NCI-H1092 (cell line): ENCODE measurements at places on chromosomes 6 and 20.
A peak's percentile ranks its signal among the peaks of the same experiment; 100 is the strongest.

- DNase-seq: peak; percentile 85
Measured at GRCh38 chr20:56358600-56359211, at the start of gene FAM210B. TSS of gene FAM210B (plus strand) at chr20:56358974. CDS start at chr20:56359006, 32 bp downstream.

DNA sequence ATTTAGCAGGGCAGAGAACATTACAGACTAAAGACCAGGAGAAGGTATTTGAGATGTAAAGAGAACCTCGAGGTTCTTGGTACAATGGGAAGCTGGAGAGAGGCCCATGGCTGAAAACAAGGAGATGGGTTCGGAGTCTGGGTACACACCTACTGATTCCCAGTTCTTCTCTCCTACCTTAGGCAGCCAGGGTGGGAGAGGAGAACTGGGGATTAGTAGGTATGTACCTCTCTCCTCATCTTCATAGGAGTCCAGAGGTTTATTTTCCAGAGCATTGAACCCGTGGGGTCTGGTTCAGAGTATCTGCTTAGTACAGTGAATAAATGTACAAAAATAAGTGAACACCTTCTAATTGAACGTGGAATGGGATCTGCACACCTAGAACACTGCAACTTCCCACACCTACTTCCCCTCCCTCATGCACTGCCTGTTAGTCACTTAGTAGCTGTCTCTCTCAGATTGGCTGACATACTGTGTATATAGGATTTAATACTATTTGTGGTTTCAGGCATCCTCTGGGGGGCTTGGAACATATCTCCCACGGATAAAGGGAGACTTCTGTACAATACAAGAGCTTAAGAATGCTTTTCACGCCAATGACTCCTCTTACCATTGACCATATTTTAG lies 23.5 kb upstream of the NUP153 start:
- no peak for DNase-seq

- DNase-seq: no peak
Measured at GRCh38 chr6:123803504-123804013, at the start of gene NKAIN2. TSS of gene NKAIN2 (plus strand) at chr6:123803865.

DNA sequence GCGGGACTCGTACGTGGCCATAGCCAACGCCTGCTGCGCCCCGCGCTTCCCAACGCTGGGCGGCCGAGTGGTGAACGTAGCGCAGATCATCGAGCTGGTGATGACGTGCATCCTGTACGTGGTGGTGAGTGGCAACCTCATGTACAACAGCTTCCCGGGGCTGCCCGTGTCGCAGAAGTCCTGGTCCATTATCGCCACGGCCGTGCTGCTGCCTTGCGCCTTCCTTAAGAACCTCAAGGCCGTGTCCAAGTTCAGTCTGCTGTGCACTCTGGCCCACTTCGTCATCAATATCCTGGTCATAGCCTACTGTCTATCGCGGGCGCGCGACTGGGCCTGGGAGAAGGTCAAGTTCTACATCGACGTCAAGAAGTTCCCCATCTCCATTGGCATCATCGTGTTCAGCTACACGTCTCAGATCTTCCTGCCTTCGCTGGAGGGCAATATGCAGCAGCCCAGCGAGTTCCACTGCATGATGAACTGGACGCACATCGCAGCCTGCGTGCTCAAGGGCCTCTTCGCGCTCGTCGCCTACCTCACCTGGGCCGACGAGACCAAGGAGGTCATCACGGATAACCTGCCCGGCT lies 3.4 kb downstream of the SLC32A1 start:
- no peak for DNase-seq

DNA sequence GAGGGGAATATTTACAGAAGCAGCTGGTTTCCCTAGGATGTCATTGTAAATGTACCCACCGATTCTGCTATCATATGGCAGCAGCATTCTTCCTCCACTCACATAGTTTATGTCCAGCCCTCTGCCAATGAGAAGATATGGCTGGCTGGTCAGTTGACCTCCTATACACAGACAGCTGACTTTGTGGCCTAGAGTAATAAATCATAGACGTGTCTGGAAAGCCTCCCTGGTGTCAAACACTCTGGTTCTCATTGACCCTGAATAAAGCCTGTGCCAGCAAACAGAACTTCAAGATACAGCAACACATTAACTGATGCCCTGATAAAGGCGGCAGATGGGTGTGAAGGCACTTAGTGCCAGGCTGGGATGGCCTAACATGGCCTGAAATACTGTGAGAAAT lies 52.6 kb downstream of the GPR63 start:
- DNase-seq: no peak

- DNase-seq: no peak
Measured at GRCh38 chr20:39176457-39176856, 214.3 kb downstream of the DHX35 start.

DNA sequence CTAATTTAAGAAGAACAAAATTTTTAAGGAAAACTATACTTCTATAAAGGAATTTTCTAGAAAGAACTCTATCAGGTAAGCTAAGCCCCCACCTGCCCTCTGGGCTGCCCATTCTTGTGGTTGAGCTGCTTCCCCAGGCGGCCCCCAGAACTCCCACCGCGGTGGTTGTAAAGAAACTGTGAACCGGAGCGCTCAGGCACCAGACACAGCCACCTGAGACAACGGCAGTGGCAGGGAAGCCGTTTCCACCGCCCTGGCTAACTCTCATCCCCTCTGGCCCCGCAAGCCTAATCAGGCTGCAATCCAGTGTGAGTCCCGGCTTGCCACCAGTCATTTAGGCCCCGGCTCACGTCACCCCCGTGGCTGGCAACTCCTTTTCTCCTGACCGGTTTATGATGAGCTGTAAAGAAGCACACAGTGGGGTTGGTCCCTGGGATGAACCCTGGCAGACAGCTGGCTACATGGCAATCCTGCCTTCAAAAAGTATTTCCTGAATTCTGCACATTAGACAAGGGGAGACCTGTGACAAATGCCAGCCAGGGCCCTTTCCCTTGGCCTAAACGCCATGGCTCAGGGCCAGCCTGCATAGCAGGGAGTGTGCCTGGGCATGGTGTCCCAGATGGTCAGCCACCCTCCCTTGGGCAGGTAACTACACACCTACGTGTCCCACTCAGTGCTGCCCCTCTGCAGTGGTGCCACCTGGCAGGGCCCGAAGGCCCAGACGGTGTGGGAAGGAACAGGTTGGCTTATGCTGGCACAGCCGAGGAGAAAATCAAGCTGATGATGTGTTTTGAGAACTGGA lies 63.8 kb upstream of the GPR31 start:
- no peak for DNase-seq

DNA sequence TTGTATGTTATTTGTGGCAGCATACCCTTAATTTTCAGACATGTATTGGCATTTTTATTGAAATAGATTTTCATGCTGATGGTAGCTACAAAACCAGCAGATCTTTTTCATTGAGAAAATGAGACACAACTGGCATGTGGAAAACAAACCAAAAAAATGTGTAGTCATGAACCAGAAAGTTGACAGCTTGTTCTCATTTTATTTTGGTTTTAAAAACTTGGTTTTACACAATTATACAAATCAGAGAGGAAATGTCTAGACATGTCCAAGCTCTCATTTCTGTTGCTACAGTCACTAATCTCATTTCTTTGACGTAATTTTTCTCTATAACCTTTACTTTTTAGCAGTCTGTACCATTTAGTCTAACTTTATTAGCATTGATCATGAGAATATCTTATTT lies 85.4 kb downstream of the GRIK2 start:
- no peak for DNase-seq

GRCh38 chr6:81708113-81708699 lies 44.3 kb downstream of the TENT5A start:
- DNase-seq: no peak
